ENCODE measurements at places on chromosomes 2 and 18.

DNA sequence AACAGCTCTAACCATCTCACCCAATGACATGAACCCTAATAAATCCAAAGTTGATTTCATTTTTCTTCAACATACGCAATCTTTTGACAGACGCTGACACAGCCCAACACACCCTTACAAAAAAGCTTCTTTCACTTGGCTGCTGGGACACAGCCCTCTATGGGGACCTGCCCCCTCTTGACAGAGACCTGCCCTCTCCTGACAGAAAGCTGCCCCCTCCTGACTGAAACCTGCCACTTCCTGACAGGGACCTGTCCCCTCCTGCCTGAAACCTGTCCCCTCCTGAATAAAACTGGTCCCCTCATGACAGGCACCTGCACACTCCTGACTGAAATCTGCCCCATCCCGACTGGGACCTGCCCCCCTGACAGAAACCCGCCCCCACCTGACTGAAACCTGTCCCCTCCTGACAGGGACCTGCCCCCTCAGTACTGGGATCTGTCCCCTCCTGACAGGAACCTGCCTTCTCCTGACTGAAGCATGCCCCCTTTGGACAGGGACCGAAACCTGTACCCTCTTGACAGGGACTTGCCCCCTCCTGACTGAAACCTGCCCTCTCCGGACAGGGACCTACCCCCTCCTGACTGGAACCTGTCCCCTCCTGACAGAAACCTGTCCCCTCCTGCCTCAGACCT, 87.9 kb downstream of the PXDN start:
- DNase-seq: no peak

DNA sequence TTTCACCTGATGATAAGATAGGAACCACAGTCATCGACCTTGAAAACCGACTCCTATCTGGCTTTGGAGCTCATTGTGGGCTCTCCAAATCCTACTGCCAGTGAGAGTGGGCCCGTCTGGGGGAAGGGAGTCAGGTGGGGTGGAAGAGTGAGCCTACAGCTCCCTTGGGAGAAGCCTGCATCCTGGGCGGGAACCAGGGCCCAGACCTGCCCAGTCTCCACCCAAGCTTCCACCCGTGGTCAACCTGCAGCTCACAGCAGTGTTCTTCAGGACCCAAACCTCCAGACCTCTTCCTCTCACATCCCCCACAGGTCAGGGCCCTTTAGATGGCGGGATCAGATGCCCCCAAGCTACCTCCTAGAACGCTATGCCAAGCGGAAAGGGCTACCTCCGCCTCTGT, 40.2 kb downstream of the LMAN2L start:
- DNase-seq: no peak

DNA sequence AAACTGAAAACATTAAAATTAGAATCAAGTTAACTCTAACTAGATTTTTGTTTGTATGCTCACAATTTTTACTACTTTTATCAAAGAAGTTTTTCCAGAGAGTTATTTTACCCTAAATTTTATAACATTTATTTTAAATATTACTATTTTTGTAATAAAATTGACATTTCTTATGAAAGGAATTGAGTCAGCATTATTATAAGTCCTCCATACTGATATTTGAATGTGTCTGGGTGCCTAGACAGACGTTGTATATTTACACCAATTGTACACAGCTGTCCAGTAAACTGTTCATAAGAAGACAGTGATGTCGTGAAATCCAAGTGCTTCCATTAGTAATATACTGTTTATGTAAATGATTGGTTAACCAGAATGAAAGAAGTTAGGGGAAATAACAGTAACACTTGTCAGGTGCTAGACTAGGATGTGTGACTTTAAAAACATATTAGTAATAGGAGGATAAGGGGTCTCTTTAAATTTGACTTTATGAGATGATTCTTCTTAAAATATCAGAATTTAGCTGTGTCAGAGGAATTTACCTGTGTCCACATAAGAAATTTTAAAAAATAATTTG, 73.7 kb downstream of the TANK start:
- no peak for DNase-seq

- no peak for DNase-seq
Observed at GRCh38 chr2:127044977-127045661, 61.8 kb downstream of the BIN1 start.
